Posterior vena cava (tissue), 2 donors: ENCODE measurements at places on chromosomes 12 and 14. TPM values are rescaled to one million over a fixed set of nuclear protein-coding genes. Genes with fewer than 3 reads are reported as not detected.

HCAR1 gene
- total RNA-seq: 3.3 TPM

DNA sequence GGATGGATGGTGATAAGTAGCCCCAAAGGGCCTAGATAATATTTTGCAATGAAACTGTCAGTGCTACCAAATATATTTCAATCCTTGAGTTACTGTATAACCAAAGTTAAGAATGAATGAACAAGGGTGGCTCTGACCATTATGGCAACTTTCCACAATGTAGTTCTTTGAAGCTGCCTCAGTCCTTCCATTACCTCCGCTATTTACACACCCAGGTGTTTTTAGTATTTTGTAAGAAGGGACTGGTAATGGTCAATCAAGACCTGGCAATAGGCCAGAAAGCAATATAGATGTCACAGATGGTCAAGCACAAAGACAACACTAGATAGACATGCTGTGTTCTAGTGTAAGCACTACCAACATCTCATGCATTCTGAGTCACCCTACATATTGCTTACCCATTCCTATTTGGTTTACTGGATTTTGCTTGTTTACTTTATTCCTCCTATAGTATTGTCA, 16.3 kb downstream of the DUSP16 start:
- DNase-seq: no peak

GRCh38 chr12:25119020-25119419, 75.9 kb downstream of the DNAI7 start:
- DNase-seq: no peak

GRCh38 chr12:103455020-103455763, 40.6 kb downstream of the C12orf42 start:
- DNase-seq: no peak

GRCh38 chr12:88398031-88398430, 182.2 kb downstream of the KITLG start:
- no peak for DNase-seq
